NCI-H1930 (cell line): ENCODE measurements at places on chromosomes 6 and 20.

GRCh38 chr6:131629651-131630050, 1.6 kb upstream of the MED23 start:
- no peak for DNase-seq

DNA sequence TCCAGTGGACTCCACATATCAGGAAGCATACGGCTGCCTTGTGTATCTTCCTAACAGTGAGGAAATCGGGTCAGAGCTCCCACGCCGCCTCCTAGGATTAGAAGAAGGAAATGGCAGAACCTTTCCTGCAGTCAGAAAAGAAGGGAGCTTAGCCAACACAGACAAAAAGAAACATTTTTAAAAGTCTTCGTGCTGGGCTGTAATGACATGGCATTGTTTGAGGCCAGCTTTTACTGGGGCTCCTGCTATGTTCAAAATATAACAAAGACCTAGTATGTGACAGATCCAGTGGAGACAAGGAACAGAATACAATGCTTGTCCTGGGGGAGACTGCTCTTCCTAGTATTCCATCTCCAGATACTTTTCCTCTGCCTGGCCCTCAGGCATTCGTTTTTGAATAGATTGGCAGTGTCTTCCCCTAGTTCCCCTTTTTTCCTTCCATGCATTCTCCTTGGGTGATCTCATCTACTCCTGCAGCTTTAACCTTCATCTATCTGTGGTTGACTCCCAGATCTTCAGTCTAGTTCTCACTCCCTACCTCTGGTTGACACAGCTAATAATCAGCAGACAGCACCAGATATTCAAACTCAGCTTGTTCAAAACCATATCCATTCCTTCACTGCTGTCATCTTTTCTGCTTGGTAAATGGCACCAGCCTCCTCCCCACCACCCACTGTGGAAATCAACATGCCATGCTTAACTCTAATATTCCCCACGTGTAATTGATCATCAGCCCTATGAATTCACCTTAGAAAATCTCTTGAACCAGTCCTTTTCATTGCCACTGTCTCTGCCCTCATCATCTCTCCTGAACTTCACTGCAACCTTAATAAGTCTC, 94.5 kb upstream of the VSTM2L start:
- DNase-seq = no peak

DNA sequence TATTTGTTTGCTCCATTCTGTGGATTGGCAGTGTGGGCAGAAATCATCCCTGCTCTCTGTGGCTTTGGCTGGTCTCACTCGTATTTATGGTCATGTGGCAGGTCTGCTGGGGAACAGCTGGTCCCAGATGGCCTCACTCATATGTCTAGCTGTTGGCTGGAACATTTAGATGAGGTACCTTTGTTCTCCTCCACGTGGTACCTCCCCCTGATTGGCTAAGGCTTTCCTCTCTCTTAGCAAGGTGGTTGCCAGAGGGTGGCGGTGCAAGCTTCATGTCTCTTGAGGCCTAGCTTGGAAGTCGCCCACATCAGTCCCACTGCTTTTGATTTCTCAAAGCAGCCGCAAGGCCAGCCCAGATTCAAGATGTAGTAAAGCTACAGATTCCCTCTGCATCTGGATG, 348.5 kb upstream of the BTBD3 start:
- no peak for DNase-seq

DNA sequence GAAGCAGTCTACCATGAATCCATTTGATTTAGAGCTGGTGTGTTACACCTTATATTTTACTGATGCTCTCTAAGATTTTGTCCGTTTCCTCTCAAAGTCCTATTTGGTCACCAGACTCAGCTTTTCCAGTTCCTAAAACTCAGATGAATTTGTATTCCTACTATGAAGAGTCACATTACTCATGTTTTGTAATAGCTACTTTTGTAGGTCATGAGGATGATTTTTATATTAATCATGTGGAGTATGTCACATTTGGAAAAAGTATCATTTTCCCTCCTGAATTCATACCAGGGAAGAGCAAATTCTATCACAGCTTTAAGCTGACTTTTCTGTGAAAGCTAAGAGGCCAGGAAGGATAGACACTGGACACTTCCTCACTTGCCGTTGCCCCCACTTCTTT, 140.6 kb upstream of the SCGN start:
- DNase-seq = no peak

DNA sequence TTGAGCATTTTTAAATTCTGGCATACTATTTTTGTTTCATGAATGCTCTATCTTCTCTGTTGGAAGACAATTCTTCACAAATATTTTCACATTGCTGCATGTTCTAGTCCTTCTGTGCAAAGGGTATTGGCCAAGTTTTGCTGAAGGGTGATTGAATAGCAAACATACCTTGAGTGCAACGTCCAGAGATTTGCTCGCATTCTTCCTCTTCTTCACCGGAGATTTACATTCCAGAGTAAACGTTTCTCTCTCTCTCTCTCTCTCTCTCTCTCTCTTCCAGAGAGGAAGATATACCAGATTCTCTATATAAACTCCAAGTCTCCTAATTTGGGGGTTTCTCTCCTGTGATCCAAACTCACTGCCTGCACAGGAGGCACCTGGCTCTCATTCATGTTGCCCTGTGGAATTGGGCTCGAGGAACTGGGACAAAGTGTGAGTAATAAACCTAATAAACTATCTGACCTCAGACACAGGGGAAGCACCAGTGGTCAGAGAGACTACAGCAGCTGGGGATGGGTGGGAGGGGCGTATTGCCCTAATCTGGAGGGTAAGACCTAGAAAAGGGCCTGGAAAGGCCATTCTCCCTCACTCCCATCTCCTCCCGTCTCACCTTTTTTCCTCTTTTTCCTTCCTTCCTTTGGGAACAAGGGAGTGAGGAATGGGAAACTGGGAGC, 1.1 kb upstream of the TREML1 start:
- DNase-seq = no peak

GRCh38 chr20:46835418-46835817, 59.2 kb upstream of the EYA2 start:
- DNase-seq = no peak

- DNase-seq = no peak
Observed at GRCh38 chr6:69349771-69350170, 447.0 kb downstream of the LMBRD1 start.

- DNase-seq = no peak
Observed at GRCh38 chr6:159125014-159125609, 44.1 kb upstream of the FNDC1 start.

DNA sequence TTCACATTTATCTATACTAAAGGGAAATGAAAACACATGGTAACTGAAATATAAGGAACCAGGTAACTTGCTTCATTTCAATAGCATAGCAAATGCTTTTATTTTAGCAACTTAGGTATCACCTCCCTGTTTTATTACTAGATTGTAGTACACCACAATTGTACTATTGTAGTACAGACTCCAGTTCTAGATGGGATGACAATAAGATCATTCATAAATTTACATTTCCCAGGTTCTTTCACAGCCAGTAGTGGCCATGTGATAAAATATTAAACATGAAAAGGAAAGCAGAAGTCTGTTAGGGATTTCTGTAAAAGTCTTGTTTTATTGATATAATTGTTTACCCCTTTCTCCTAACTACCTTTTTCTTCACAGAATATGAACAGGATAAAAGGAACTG, 97.2 kb downstream of the LMBRD1 start:
- DNase-seq = no peak

DNA sequence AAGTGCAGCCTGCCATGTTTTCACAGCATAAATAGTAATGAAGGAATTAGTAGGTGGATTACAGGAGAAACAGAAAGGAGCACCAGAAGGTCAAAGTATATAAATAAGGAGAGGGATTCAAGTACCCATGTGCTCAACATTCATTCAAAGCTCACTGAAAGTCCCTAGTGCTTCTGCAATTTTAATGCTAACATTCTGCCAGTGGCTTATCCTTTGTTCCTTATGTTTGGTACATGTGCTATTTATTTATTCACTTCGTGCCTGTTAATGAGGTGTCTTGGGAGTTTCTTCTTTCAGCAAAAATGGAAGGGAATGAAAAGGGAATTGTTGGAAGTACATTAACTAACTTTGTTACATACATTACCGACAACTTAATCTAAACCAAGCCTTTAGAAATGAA, 105.7 kb downstream of the CRYBG1 start:
- DNase-seq = no peak

GRCh38 chr6:127291495-127291894, 24.8 kb downstream of the RNF146 start:
- DNase-seq = no peak

DNA sequence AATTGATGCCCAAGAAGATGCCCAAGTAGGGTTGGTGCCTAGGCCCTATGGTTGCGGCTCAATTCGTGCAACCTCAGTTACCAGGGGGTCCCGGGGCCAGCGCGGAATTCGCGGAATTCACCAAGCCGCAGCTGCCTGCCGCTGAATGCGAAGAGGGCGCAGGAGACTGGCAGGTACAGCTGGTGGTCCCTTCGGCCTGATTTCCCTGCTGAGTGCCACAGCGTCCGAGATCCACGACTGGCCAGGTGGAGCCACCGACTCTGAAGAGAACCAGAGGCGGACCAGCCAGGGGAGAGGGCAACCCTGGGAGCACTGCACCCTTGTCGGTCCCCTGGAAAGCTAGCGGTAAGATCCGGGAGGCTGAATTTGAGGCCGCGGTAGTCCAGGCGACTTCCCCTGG, 6.8 kb upstream of the TFAP2D start:
- DNase-seq = no peak

DNA sequence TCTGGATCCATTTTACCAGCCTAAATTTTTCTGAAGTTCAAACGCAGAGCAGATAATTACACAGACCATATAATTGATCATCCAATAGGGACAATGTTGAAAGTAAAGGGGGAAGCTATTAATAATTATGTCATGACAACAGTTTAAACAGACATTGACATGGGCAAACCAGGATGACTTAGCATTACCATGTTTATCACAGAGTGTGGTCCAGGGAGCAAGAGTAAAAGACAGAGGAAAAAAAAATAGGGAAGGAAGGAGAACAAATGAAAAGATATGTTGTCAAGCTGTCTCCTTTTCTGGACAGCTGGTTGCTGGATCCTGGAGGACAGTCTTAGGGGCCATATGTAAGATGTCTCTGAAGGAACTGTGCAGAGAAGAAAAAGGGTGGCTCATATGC, 69.4 kb upstream of the FBXL4 start:
- DNase-seq = no peak

GRCh38 chr20:25040438-25040831, 17.5 kb downstream of the ACSS1 start:
- no peak for DNase-seq

DNA sequence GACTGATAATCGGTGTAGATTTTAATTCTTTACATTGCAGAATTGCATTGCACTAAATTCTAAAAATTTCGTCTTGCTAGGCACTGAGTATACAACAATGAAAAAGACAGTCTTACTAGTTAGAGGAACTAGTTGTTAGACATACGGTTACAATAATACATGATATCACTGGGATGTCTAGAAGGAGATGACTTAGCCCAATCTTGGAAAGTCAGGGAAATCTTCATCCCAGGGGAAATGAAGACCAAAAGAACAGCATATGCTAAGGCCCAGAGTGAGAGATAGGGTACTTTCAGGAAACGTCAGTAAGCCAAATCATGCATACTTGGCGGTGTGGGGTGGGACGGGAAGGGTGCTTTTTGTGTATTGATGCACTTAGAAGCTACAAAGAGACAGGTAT, 901 bp downstream of the CEP57L1 start:
- DNase-seq = no peak

DNA sequence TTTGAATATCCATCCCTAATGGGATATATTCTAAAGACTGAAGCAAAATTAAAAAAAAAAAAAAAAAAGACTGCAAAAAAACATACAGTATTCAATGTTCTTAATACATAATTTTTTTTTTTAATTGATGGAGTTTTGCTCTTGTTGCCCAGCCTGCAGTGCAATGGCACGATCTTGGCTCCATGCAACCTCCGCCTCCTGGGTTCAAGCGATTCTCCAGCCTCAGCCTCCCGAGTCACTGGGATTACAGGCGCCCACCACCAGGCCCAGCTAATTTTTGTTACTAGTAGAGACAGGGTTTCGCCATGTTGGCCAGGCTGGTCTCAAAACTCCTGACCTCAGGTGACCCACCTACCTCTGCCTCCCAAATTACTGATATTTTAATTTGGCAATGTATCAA, 29.3 kb downstream of the RANBP9 start:
- no peak for DNase-seq

GRCh38 chr20:11459090-11459890, 458.4 kb upstream of the BTBD3 start:
- DNase-seq = no peak

DNA sequence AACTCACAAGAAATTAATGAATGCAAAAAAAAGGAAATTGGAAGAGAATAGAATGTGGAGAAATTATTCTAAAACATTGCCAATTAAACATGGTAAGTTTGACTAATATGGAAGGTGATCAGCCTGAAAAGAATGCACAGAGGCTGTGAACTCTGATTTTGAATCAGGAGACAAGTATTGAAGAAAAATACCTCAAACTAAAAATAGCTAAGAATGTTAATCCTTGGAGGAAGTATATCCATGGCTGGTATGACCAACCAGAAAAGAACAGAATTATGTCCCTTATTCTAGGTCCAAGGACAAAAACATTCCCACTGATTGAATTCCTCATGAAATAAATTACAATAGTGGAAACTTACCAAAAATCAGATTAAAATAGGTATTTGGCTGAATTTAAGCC, 7.3 kb upstream of the RIMS1 start:
- no peak for DNase-seq

GRCh38 chr20:3686867-3687321, 5.1 kb upstream of the ADAM33 start:
- no peak for DNase-seq

- DNase-seq = no peak
Observed at GRCh38 chr6:140979642-140980091, 1153.1 kb upstream of the GJE1 start.

- no peak for DNase-seq
Observed at GRCh38 chr6:105318660-105319059, 84.2 kb downstream of the PREP start.

DNA sequence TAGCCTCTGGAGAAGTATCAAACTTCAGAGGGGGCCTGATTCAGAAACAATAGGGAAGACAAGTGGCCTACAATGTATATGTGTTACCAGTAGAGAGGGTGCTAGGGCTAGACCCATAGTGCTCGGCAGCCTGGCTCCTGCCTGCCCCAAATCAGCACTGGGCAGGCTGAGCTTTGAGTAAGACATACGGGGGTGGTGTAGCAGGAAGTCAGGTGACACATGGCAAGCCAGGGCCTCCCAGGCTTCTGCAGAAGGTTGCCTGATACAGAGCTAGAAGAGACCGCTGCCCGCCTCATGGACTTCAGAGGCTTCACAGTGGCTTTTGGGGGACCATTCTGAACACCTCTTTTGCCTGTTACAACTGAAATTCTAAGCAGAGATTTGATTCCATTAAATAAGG, 43.4 kb downstream of the RALY start:
- DNase-seq = no peak

DNA sequence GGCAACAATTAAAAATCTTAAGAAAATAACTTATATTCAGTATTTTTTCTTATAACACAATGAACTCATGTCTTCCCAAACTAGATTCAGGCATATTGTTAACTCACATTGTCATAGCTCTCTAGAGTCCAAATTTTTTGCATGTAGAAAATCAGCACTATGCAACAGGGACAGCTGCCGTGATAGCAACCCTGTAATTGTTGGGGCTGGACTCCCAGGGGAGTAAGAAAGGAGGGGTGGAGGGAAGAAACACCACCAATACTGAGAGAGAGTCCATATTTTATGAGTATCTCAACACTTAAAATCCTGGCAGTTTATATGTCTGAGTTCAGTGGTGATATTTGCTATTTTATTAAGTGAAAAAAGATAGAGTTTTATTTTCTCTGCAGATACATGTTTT, 89.6 kb upstream of the HS3ST5 start:
- DNase-seq = no peak

- no peak for DNase-seq
Observed at GRCh38 chr6:123806561-123806960, 2.9 kb downstream of the NKAIN2 start.

GRCh38 chr6:33568826-33569570, 11.1 kb downstream of the BAK1 start:
- no peak for DNase-seq
